ENCODE measurements at places on chromosomes 3 and 15.

DNA sequence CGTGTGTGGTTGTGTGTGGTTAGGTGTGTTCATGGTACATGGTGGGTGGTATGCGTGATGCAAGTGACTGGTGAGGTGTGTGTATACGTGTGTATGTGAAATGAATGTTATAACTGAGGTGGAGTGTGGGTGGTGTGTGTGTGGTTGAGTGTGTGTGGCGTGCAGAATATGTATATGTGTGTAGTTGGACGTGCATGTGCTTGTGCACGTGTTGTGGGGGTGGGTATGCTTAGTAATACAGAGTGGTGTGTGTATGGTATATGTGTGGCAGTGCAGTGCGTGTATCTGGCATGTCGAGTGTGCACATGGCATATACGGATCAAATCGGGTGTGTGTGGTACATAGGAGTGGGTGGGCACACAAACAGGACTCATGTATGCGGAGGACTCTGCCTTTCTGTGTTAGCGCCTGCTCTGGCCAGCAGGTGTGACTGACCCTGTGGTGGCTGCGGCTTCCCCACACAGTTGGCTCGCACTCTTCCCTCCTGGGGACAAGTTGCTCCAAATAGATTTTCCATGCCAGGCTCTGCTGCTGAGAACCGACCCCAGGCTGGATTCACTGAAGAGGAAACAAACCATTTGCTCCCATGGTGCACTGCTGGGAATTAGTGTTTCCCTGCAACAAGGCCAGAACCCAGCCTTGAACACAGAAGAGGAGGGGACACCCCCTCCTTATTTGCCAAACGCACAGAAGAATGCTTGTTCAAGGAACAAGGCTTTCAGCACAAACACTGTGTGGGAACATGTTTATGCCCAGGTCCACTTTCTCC lies 1.2 kb upstream of the C3orf70 start:
- no peak for DNase-seq

GRCh38 chr3:18751514-18751913 lies 326.4 kb upstream of the SATB1 start:
- no peak for DNase-seq

DNA sequence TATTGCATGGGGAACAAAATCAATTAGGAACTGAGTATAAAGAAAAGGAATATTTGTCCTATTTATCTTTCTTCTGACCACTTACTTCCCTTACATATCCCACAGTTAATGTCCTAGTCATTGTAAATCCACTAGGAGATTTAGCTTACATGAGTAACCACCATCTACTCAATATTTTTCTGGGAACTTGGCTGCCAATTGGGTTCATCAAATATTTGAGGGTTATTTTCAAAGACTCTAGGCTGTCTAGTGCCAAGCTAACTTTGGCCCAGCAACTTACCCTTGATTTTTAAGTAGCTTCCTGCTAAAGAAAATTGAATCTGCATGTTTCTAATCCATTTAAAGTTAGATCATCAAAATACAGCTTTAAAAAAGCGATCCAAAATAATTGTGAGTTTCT lies 362.5 kb upstream of the EPHA3 start:
- DNase-seq: no peak

GRCh38 chr15:86278586-86278985 lies 198.9 kb downstream of the AGBL1 start:
- no peak for DNase-seq

DNA sequence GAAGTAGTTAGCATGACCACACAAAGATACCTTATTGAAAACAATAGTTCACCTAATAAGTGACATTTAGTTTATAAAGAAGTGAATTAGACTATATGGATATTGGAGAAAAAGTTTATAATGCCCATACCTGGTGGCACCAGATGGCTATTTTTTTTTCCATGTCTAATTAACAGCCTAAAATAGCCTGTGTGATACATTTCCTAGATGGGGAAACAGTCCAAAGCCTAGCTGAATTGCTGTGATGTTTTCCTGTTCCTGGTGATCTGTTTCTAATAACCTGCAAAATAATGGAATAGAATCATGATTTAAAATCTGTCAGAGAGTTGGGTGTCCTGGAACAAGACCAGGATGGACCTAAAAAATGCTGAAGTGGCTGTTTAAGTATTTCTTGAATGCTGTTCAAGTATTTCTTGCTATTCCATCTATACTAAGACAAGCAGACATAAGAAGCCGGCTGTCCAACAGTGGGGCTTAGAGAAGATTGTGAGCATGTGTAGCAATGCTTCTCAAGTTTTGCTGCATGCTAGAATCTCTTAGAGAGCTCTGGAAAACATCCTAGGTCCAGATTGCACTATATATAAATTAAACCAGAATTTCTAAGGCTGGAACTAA lies 31.3 kb downstream of the LRRC3B start:
- DNase-seq: no peak

- no peak for DNase-seq
Measured at GRCh38 chr3:193342551-193342950, 36.0 kb downstream of the ATP13A5 start.

GRCh38 chr15:84643838-84644237 lies 10.2 kb downstream of the WDR73 start:
- DNase-seq: no peak

DNA sequence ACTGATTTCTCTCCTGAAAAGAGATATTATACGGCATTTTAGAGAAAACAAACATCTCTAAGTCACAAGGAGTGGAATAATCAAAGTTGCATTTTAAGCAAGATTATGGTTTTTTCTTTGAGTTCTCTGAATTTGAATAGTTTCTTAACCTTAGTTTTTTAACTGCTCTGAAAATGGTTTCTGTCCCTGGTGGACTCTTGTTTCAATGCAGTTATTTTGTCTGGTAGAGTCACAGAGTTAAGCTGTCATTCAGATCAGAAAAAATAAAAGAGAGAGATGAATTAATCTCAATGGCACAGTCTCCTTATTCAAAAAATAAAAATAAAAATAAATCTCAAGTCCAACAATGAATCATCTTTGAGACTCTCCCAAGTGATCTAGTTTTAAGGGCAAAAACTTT lies 19.0 kb downstream of the AGTR1 start:
- DNase-seq: no peak

- no peak for DNase-seq
Measured at GRCh38 chr3:45777111-45777745, 19.1 kb downstream of the SLC6A20 start.

DNA sequence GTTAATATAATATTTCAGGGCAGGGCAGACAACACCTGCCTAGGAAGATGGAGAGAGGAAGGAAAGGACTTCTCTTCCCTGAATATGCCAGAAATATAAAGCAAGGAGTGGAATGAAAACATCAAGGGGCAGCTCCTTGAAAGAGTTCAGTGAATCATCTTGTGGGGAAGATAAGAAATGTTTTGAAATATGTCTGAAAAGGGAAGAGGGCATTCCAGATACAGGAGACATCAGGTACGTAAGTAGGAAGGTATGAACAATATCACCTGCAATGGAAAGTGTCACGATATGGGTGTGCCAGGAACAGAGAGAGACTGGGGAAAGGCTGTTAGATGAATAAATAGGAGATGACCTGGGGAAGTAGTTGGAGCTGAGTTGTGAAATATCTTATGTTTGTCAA lies 75.8 kb upstream of the WDR72 start:
- DNase-seq: peak; percentile 3

DNA sequence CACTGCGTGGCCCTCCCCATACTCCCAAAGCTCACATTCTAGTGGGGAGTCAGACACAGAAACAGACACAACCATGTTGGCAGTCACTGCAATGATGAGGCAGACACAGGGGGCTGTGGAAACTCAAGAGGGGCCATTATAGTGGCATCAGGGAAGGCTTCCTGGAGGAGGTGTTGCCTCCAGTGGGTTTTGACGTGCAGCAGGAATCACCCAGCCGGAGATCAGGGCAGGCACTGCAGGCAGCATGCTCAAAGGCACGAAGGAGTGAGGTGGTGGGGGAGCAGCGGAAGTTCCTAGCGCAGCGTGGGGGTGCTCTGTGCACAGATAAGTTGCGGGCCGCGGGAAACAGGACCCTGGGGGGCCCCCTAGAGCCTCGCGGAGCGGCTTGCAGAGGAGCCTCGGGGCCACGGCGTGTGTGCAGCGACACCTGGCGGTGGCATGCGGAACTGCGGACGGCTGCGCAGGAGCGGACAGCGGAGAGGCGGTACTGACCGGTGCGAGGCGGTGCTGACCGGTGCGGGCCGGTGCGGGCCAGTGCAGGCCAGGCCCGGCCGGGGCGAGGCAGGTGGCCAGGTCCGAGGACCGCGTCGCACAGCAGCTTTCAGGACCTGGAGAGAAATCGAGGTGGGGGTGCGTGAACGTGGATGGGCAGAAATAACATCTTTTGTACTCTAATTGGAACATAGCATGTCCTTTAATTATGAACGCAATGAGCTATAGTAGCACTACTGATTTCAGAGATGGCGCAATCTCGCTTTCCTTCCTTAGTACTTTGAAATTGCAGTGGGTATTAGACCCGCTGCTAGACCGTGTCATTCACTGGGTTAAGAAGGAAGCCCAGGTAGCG lies 101.5 kb downstream of the FBLN2 start:
- peak; percentile 52 for DNase-seq

DNA sequence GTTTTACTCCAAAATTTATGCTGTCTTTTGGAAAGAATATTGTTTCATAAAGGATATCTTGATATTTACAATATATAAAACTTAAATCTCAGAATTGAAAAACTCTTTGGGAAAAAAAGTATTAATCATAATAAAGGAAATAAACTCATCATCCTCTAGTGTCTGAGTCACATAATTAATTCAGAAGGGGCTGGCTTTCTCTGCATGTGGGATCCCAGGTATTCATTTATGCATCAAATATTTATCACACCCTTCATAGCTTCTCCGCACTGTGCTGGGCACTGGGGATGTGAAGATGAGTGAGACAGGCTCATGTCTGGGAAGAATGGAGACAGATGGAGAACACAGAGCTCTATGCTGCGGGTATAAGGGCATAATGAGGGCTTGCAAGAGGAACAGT lies 65.6 kb downstream of the CCNL1 start:
- DNase-seq: no peak

DNA sequence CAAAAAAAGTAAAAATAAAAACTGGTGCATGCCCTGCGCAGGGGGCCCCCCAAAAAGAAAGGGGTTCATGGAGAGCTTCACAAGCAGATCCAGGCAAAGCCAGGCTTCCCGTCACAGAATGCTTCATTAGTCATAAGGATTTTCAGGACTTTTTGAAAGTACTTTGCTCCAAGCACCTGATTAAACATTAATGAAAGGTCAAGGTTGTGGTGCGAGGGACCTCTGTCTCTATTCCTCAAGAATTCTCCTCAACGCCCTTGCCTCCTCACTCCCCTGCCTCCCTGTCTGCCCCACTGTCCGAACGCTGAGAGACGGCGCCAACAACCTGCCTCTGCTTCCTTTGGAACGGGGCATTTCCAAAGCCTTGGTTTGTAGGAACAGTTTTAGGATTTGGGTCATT lies 240.1 kb upstream of the IGF1R start:
- no peak for DNase-seq

- DNase-seq: no peak
Measured at GRCh38 chr3:67831262-67831661, 176.8 kb upstream of the SUCLG2 start.

DNA sequence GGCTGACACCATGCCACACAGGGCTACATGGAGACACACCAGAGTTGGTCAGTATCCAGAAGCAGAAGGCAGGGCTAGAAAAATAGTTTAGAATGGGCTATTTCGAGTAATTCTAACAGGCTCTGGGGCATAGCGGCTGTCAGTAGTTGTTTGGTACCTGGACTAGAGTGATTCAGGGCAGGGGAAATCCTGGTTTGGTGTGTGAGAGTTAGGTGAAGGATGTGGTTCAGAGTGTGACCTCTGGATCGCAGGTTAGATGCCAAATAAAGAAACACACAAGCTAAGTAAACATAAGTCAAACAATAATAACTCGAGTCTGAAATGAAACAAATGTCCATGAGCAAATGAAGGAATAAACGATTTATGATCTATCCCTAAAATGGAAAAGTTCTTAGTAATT lies 31.5 kb downstream of the CNTN3 start:
- no peak for DNase-seq

GRCh38 chr3:58130591-58130990 lies 80.2 kb downstream of the DNASE1L3 start:
- no peak for DNase-seq

DNA sequence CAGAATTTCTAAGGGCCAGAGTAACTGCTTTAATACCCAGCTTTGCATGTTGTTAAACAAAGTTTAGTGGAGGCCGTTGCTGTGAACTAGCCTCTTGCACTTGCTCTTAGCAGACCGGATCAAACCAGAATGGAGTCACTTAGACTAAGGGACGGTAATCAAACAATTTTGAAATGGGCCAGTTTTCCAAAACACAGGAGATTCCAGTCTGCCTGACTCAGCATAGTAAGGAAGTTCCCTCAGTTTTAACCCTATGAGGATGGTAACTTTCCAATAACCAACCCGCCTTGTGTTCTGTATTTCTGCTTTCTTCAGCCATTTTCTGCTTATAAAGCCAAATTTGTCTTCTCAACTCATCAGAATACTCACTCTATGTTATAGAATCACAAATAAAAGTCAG lies 77.2 kb upstream of the WDR72 start:
- DNase-seq: no peak

DNA sequence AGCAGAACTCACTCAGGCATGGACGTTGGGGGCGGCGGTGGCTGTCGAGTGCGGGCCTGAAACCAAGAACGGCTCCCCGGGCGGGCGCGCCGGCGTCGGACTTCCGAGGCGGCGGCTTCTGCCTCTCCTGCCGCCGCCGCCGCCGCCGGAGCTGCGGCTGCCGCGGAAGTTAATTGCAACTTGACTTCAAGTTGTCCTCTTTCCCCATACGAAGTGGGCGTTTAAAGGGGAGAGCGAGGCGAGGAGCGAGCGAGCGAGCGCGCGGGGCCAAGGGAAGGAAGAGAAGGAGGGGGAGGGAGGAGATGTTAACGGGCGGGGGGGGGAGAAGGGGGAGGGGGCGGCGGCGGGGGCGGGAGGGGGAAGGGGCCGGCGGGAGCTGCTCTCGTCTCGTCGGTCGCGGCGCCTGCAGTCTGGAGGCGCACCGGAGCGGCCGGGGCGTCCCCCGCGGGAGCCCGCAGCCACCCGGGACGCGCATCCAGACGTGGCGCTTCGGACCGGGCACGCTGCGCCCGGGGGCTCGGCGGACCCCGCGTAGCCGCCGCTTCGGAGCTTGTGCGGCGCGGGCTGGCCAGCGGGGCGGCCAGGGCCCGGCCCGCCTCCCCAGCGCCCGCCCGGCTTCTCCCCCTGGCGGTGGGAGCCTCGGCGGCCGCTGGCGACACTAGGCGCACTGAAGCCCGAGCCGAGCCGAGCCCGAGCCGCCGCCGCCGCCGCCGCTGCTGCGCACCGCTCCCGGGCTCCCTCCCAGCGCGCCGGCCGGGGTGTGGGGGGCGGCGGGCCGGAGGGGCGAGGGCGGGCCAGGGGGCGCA lies 19.7 kb upstream of the SATB1 start:
- peak; percentile 45 for DNase-seq

GRCh38 chr3:175224051-175224450 lies 364.9 kb downstream of the NAALADL2 start:
- DNase-seq: no peak

DNA sequence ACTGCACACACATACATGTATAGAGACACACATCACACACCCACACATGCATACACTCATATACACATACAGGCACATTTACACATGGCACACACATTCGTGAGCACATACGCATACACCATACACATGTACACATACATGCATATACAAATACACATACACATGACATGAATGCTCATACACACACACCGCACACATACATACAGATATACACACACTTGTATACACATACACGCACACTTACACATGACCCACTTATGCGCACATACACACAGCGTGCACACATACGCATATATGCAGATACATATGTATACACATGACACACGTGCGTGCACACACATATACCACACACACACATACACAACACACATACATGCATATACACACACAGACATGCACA lies 162.7 kb downstream of the LRRK1 start:
- DNase-seq: no peak

GRCh38 chr3:16884748-16885592 lies at the start of gene PLCL2:
Gene PLCL2, plus strand, starts transcription at chr3:16884955. Its CDS starts 85 bp downstream, at chr3:16885040.
- DNase-seq: peak; percentile 15
